CD4-positive, alpha-beta T cell treated with Interleukin-17A for 4 hours (primary cell): ENCODE measurements at places on chromosomes 5 and 9.
A peak's percentile ranks its signal among the peaks of the same experiment; 100 is the strongest.

GRCh38 chr5:14842117-14842516 lies 29.5 kb downstream of the ANKH start:
- DNase-seq, result peak; percentile 10

DNA sequence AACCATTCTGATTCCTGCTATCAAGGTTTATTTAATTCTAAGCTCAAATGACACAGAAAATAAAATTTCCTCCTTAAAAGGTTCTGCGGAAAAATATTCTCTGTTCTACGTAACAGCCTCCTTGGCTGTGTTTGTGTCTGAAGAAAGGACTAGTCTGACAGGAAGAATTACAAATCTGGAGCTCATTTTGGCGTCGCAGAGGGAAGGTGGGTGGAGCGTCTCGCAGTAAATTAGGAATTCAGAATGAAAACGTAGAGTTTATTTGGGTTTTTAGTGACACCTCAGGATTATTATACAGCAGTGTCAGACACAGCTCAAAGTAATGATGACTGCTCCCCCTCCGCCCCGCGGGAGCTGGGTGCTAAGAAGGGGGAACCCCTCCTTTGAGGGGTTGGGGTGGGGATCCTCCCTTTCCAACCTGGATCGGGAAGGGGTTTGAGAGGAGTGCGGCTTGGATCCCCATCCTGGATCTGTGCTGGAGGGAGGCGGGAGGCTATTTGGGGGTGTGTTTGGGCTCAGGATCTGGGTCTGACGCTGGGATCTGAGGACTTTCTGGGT lies 933 bp upstream of the TGFBR1 start:
- peak; percentile 37 for DNase-seq

DNA sequence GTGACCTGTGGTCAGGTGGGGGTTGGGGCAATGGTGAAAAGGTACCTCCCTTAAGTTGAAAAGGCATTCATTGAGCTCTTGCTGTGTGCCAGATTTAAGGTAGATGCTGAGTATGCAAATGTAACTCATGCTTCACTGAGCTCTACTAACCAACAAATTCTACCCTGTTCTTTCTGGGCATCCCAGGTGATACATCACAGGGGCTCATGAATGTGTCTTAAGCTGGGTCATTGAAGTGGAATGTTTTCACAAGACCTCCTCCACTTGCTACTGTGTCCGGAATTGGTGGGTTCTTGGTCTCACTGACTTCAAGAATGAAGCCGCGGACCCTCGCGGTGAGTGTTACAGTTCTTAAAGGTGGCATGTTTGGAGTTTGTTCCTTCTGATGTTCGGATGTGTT lies 362.8 kb upstream of the ZNF462 start:
- no peak for DNase-seq

DNA sequence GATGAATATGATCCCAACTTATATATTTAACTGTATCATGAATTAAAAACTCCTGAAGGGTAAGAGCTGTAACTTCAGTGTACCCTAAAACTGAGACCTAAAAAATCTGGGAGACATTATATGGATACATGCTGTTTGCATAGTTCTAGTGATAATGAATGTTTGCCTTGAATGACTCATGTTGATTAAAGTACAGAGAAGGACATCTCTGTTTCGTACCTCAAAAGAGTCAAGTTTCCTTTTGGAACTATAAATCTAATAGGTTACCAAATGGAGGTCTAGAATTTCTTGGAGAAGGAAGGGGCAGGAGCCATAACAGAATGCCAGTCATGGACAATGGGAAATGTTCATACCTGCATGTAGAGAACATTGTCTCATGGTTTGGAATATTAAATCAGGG lies 168.1 kb downstream of the SNCAIP start:
- no peak for DNase-seq

DNA sequence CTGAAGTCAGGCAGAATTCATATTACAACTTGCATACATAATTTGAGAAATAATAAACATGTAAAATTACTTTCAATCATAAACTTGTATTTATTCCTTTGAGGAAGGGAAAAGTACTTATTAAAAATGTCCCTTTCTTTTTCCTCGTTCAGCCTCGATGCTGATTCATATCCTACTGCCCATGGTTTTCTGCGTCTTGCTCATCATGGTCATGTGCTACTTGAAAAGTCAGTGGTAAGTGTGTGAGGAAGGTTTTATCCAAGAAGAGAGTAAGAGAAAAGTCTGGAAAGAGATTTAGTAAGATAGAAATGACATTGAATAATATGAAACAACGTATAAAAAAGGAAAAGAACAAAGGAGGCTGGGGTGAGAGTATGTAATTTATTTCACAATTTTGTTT lies 85.9 kb downstream of the OSMR start:
- no peak for DNase-seq

DNA sequence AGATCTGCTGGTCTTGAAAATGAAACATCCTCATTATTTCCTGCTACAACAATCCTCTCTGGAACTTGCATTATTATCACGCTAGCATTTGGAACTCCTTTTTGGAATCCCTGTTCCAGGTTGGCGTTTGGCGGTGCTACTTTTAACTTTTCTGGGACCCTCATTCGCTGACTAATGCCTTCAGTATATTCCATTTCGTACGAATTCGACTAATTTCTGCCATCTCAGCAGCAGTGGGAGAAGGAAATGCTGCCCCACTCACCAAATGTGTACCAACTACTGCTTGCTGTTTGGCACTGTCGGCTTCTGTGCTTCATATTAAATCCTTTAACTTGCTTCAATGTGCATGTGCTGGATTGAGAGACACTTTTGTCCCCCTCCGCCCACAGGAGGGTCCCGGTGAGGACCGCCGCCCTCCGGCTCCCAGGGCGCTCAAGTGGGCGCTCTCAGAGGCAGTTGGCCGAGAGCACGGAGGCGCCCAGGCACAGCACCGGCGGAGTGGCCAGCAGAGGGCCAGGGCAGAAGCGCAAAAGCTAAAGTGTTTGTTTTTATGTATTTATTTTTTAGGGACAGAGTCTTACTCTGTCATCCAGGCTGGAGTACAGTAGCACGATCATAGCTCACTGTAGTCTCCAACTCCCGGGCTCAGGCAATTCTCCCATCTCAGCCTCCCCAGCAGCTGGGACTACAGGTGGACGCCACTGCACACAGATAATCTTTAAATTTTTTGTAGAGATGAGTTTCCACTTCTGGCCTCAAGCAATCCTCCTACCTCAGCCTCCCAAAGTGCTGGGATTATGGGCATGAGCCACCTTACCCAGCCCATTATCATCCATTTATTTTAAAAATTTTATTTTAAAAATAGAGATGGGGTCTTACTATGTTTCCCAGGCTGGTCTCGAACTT lies 11.9 kb downstream of the PDE6A start:
- DNase-seq, result peak; percentile 5

- DNase-seq, result no peak
Measured at GRCh38 chr5:155898284-155898683, 428.7 kb upstream of the SGCD start.

DNA sequence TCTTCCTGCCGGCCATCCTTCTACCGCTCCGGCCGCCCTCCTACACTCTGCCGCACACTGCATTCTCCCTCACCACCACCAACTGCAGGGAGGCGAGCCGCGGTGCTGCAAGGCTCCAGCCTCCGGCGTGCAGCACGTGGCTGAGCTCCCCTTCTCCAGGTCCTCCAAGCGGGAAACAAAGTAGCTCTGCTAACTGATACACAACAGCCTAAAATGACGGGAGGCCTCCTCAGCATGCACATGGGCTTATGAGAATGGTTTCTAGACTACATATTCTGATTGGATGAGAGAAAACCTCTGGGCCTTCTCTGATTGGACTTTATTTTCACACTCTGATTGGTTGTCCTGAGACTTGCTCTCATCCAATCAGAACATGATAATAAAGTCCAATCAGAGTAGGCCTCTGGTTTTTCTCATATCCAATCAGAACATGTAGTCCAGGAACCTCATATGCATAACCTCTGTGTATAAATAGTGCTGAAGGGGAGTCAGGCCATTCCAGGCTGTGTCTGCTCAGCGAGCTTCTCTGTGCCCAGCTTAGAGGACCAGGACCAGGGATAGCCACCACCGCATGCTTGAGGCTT lies 27.0 kb upstream of the ZNF354B start:
- no peak for DNase-seq

- no peak for DNase-seq
Measured at GRCh38 chr9:132183134-132183533, 21.3 kb downstream of the NTNG2 start.

GRCh38 chr5:141845371-141845851 lies 32.8 kb downstream of the PCDH1 start:
- DNase-seq, result peak; percentile 14

DNA sequence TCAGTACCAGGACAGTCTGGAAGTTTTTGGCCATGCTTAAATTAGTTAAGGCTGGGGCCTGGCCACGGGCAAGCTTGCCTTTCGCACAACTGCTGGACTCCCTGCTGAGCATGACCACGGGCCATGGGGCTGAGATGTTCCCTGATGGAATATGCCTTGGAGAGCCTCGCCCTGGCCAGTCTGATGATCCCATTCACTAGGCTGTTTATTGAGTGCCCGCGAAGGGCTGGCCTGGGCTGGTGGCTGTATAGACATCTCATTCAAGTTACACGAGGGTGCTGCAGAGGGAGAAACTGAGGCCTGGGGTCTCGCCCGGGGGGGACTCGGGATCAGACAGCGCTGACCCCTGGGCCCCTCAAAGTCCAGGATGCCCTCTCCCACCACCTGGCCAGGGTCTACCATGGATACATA lies 7.8 kb upstream of the RXRA start:
- DNase-seq, result no peak

GRCh38 chr9:110891760-110892159 lies 146.5 kb downstream of the LPAR1 start:
- DNase-seq, result no peak

GRCh38 chr5:144017631-144018030 lies 152.8 kb downstream of the YIPF5 start:
- no peak for DNase-seq

DNA sequence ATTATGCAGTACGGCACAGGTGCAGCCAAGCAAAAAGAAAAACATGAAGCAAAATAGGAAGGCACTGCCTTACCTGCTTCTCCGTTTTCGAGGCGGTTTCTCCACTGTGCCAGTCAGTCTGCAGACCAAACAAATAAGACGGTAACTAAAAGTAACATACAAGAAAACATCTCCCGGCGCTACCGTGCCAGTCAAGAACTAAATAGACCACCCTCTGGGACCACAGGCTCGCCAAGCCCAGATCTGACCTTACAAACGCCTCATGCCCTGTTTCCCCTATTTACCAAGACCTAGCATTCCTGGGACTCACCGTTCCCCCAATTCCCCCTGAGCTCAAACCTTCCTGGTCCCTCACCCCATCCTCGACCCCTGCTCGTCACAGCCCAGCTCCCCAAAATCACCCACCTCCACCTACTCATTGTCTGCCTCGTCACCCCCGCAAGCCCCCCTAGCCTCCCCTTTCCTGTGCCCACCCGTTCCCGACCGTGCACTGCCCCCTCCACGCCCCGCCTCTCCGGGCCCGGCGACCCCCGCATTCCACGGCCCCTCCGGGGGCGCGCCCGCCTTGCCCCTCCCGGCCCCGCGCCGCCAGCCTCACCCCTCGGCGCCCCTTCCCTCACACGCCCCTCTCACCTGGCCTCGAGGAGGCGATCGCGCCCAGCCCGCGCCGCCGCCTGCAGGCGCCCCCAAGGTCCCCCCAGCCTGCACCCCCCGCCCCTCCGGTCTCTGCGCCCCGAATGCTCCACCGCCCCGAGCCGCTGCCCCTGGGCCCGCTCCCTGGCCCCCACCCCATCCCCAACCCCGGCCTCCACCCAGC lies 560 bp downstream of the SCAI start:
- DNase-seq, result peak; percentile 30

DNA sequence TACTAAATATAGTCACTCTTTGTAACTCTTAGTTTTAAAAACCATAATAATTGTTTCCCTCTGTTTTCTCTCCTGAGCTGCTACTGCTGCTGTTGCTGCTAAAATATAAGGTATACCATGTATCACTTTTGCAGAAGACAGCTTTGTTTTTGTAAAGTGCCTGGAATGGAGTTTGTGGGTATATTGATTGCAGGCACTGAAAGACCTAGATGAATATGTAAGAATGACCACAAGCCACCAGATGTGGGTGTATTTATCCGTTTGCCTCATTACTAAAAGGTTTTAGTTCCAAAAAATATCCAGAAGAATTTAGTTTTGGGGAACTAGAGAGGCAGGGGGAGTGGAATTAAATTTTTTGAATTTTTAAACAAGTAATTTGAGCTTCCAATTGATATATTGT lies 151.1 kb upstream of the CDKN2B start:
- no peak for DNase-seq
